Small intestine (tissue), 16 donors: ENCODE measurements at places on chromosomes 12 and 14.
A peak's percentile ranks its signal among the peaks of the same experiment; 100 is the strongest.

DNA sequence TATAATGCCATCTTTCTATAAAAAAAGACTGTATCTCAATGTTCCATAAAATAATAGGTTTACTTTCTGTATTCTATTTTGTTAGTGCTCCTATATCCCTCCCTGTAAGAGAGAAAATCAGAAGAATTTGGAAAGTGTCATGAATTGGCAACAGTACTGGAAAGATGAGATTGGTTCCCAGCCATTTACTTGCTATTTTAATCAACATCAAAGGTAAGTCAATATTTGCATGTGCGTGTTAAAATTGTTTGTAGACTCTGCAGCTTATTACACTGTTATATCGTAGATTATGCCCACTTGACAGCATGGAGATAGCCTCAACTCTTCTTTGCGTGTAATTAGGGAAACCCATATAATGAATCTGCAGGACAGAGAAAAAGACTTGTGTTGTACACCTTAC, 34.0 kb downstream of the KCNMB4 start:
- no peaks in the 10 kb centered on the region for H3K27me3 ChIP-seq
- no peak overlapping the region for H3K27ac ChIP-seq
- no peak overlapping the region for H3K4me3 ChIP-seq

GRCh38 chr12:53061404-53062010, 11.6 kb downstream of the TNS2 start:
- H3K27ac ChIP-seq = no peak overlapping the region
- no peak overlapping the region for H3K4me3 ChIP-seq
- peak; percentile 72 for DNase-seq
- no peaks in the 10 kb centered on the region for H3K27me3 ChIP-seq

GRCh38 chr14:76015668-76016067, 30.1 kb downstream of the IFT43 start:
- no peak for DNase-seq
- no peaks in the 10 kb centered on the region for H3K27me3 ChIP-seq
- H3K36me3 ChIP-seq = peaks cover 5% of the 10 kb centered on the region

DNA sequence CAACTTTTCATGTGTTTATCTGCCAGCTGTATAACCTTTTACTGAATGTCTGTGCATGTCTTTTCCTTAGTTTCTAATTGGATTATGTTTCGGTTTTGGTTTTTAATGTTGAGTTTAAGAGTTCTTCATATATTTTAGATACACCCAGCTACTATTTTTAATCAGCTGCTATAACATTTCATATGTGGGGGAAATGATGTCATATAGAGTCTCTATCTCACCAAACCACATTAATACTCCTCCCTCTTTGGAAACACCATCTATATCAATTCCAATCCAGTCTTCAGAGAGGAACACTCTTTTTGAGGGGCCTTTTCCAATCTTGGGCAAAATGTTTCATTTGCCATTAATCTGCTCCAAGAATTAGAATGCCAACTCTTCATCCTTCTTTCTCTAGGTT, 28.5 kb upstream of the GCH1 start:
- no peak overlapping the region for H3K27ac ChIP-seq
- no peaks in the 10 kb centered on the region for H3K36me3 ChIP-seq
- H3K4me1 ChIP-seq = no peaks in the 10 kb centered on the region
- H3K27me3 ChIP-seq = no peaks in the 10 kb centered on the region
- no peak for DNase-seq

DNA sequence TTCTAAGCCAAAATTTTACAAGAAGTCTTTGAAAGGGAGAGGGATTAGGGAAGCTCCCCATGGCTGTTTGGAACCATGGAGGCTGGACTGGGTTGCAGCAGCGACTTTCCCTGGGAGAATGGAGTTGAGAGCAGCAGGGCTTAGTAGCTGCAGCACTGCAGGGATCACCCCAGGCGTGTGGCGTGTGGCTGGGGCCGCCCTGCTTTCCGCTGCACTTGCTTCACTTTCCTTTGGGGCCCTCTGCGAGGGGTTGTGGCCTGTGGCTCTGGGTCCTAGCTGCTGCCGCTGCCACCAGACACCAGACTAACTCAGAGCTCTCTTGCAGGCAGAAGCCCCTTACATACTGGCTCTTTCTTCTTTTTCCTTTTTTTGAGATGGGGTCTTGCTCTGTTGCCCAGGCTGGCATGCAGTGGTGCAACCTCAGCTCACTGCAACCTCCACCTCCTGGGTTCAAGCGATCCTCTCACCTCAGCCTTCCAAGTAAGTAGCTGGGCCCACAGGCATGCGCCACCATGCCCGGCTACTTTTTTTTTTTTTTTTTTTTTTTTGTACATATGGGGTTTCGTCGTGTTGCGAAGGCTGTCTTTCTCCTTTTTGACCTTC, 25.4 kb downstream of the CCDC62 start:
- H3K27me3 ChIP-seq = no peaks in the 10 kb centered on the region
- H3K4me3 ChIP-seq = no peak overlapping the region
- no peaks in the 10 kb centered on the region for H3K4me1 ChIP-seq

GRCh38 chr14:61466905-61467280, 145.5 kb downstream of the PRKCH start:
- no peak overlapping the region for H3K4me3 ChIP-seq
- H3K36me3 ChIP-seq = no peaks in the 10 kb centered on the region
- H3K27ac ChIP-seq = no peak overlapping the region
- DNase-seq = no peak
- no peaks in the 10 kb centered on the region for H3K27me3 ChIP-seq

GRCh38 chr12:32589165-32589865, 89.8 kb upstream of the DNM1L start:
- H3K4me3 ChIP-seq = no peak overlapping the region
- no peaks in the 10 kb centered on the region for H3K27me3 ChIP-seq
- peak; percentile 48 for DNase-seq
- H3K4me1 ChIP-seq = no peaks in the 10 kb centered on the region

GRCh38 chr12:94704452-94705306, 54.3 kb upstream of the TMCC3 start:
- H3K27me3 ChIP-seq = no peaks in the 10 kb centered on the region
- H3K27ac ChIP-seq = no peak overlapping the region
- H3K36me3 ChIP-seq = no peaks in the 10 kb centered on the region
- DNase-seq = peak; percentile 6
- H3K4me1 ChIP-seq = no peaks in the 10 kb centered on the region

DNA sequence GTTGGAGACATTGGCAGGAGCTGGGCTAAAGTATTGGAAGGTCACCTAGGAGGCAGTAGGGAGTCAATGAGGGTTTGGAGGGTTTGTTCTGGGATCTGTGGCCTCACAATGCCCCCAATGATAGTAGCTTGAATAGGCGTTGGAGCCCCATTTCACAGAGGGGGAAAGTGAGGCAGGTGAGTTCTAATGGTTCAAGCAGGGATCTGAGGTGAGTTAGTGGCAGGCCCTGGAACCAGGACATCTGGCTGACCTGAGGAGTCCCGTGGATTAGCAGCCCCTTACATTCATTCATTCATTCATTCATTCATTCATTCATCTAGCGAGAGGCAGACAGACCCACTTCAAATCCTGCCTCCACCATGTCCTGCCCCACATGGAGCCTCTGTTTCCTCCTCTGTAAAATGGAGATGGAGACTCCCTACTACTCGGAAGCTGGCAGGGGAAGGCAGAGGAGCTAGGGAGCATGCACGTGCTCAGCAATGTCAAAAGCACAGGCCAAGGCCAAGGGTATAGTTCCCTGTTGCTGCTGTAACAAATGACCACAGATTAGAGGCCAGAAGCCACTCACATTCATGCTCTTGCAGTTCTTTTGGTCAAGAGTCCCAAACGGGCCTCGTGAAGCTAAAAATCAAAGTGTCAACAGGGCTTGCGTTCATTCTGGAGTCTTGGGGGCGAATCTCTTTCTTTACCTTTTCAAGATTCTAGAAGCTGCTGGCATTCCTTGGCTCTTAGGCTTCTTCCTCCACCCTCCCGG, 2.2 kb upstream of the TMEM119 start:
- no peaks in the 10 kb centered on the region for H3K36me3 ChIP-seq
- no peak for DNase-seq
- H3K27ac ChIP-seq = no peak overlapping the region
- no peaks in the 10 kb centered on the region for H3K27me3 ChIP-seq
- no peaks in the 10 kb centered on the region for H3K4me1 ChIP-seq

GRCh38 chr12:104171785-104172569, 34.0 kb upstream of the NFYB start:
- no peaks in the 10 kb centered on the region for H3K4me1 ChIP-seq
- no peak for DNase-seq
- H3K27ac ChIP-seq = no peak overlapping the region
- no peaks in the 10 kb centered on the region for H3K27me3 ChIP-seq
- no peak overlapping the region for H3K4me3 ChIP-seq

DNA sequence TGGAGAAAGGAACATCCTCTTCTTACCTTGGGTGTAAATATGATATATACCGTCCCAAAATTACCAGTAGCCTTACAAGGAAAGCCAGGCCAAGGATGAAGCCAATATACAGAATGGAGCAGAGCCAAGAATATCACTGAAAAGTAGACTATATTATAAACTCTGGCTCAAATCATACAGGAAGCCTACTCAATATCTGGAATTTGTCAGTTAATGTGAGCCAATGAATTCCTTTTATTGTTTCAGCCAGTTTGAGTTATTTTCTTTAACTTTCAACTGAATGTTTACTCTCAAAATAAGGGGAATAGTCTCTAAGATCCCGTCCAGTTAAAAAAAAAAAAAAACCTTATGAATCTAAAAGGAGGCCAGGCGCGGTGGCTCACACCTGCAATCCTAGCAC, 9.8 kb upstream of the DENND5B start:
- no peaks in the 10 kb centered on the region for H3K27me3 ChIP-seq
- H3K4me1 ChIP-seq = no peaks in the 10 kb centered on the region
- H3K36me3 ChIP-seq = no peaks in the 10 kb centered on the region

DNA sequence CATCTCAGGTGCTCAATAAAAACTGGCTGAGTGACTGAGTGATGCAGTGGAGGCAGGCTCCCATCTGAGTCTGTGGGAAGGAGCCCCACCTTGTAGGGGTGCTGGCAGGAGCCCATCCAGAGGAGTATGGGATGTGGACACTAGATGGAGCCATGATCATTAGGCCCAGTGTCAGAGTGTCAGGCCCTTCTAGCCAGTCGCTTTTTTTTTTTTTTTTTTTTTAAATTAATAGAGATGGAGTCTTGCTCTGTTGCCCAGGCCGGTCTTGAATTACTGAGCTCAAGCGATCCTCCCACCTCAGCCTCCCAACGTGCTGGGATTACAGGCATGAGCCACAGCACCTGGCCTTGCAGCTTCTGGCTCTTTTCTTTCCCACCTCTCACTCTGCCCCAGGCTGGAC, 11.5 kb downstream of the RITA1 start:
- no peaks in the 10 kb centered on the region for H3K36me3 ChIP-seq
- H3K27me3 ChIP-seq = no peaks in the 10 kb centered on the region
- no peaks in the 10 kb centered on the region for H3K4me1 ChIP-seq
- DNase-seq = peak; percentile 80
- no peak overlapping the region for H3K27ac ChIP-seq

DNA sequence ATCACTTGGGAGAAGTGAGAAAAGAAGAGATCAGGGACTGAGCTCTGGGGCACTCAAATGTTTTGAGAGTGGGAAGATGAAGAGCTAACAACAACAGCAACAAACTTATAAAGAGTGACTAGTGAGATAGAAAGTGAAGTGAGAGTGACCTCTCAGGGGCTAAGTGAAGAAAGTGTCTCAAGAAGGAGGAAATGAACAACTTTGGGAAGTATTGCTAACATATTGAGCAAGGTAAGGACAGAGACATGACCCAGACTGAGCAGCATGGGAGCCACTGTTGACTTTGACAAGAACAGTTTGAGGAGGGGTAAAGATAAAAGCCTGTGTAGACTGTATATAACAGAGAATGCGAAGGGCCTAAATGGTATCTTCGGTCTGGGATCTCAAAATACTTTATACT, 155.1 kb upstream of the BTG1 start:
- H3K36me3 ChIP-seq = no peaks in the 10 kb centered on the region
- H3K4me1 ChIP-seq = no peaks in the 10 kb centered on the region
- H3K4me3 ChIP-seq = no peak overlapping the region

DNA sequence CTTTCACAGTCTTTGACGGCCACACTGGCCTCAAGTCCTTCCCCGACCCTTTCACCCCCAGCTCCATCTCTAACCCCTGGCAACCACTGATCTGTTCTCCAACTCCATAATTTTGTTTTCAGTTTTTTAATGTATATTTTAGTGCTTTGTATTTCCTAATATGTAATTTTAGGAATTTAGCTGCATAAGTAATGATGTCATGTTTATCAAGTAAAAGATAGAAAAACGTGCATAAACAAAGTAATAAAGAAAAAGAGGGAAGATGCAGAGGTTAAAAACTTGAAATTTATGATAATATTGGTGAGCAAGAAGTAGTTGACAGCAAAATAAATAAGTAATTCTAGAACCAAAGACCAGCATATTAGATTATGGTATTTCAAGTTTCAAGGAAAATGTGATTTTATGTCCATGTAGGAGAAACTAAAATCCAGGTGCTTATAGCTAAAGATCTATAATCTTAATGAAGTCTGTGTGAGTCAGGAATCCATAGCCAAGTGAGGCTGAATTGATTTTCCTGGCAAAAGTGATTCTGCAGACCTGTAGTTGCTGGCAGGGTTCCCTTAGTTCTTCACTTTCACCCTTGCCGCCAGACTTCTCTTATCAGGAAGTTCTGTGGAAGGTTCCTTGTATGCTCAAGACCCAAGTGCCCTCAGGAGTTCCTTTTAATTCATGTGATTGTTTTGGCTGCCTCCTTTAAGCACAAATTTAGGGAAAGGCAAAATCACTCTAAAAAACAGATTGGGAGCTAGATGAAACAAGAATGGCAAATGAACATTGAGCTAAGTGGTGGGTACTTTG, 24.4 kb downstream of the FBXW8 start:
- no peak for DNase-seq
- H3K4me1 ChIP-seq = no peaks in the 10 kb centered on the region
- no peak overlapping the region for H3K27ac ChIP-seq
- H3K27me3 ChIP-seq = no peaks in the 10 kb centered on the region
